ENCODE measurements at places on chromosomes 12 and 14.

GRCh38 chr14:54975856-54976255 is 51.0 kb downstream of the WDHD1 start:
- DNase-seq = peak; percentile 11

DNA sequence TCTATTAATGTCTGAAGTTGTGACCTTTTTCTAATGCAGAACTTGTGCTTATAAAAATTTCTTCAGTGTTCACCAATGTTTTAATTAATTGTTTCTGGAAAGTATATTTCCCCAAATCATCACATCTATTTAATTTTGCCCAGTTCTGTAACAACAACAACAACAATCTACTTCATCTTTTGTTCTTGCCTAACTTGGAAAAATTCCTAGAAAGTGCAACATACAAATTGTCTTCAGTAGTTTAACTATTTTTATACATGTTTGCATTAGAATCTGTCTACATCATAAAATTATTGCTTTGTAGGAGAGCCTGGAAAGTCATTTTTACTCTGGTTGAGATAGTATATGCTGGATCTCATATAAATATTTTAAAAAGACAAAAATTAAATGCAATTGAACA is 38.5 kb downstream of the CCER1 start:
- no peak for DNase-seq

DNA sequence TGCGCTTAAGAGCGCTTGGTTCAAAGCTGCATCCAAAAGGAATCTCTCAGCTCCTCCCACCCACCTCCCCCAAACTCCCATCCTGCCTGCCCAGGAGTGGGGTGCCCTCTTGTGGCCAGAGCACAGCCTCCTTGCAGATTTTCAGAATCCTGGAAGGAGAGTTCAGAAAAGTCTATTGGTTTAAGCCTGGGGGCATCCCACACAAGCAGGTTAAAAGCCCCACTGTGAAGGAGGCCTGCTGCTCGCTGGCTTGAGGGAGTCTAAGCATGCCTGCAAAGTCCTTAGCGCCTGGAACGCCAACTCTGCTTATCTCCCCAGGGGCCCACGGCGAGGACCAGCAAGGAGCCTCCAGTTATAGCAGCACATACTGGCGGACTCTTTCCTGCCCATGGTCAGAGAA is 297.1 kb downstream of the KSR2 start:
- DNase-seq = no peak

DNA sequence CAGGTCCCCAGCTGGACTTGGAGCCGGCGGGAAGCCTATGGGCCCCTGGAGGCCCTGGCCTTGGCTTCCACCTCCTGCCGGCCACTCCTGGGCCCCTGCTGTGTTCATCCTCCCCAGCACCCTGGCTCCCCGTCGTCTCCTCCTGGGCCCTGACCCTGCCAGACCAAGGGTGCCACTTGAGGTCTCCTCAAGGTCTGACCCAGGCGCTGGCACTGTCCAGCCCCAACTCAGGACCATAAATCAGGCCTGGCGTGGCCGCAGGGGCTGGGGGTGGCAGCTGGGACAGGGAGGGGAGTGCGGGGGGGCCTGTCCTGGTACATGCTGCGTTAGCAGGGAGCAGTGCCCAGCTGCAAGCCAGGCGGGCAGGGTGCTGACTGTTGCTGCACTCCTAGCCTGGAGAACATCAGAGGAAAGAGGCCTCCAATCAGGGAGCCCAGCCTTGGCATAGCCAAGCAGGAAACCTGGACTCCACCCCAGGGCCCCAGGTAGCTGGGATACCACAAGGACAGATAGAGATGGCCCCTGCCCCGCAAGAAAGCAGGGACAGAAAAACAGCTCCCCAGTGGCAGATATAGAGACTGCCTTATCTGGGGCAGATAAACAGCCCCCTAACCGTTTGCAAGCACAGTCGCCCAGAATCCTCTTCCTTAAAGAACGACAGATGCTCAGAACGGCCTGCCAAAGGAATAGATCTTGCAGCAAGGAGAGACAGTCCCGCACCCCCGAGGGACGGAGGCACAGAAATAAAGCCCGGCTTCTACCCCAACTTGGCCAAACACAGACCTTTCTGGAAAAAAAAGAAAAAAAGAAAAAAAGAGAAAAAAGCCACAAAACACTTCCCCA is 6.5 kb upstream of the ATG101 start:
- no peak for DNase-seq

- peak; percentile 81 for DNase-seq
These were observed 417.3 kb downstream of the SNAPC1 start for GRCh38 chr14:62179367-62180018.

GRCh38 chr12:5524116-5524768 is 92.3 kb downstream of the NTF3 start:
- DNase-seq = no peak

GRCh38 chr12:47413806-47414205 is 292.0 kb downstream of the RPAP3 start:
- DNase-seq = no peak

- DNase-seq = no peak
These were observed 7.2 kb upstream of the MYL2 start for GRCh38 chr12:110927546-110927945.

DNA sequence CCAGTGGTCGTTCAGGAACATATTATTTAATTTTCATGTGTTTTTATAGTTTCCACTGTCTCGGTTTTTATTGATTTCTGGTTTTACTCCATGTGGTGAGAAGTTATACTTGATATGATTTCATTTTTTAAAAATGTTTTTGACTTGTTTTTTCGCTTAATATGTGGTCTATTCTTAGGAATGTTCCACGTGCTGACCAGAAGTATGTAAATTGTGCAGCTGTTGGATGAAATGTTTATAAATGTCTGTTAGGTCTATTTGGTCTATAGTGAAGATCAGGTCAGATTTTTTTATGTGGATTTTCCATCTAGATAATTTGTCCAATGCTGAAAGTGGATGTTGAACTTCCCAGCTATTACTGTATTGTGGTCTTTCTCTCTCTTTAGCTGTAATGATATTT is 433.8 kb upstream of the MIS18BP1 start:
- DNase-seq = no peak

DNA sequence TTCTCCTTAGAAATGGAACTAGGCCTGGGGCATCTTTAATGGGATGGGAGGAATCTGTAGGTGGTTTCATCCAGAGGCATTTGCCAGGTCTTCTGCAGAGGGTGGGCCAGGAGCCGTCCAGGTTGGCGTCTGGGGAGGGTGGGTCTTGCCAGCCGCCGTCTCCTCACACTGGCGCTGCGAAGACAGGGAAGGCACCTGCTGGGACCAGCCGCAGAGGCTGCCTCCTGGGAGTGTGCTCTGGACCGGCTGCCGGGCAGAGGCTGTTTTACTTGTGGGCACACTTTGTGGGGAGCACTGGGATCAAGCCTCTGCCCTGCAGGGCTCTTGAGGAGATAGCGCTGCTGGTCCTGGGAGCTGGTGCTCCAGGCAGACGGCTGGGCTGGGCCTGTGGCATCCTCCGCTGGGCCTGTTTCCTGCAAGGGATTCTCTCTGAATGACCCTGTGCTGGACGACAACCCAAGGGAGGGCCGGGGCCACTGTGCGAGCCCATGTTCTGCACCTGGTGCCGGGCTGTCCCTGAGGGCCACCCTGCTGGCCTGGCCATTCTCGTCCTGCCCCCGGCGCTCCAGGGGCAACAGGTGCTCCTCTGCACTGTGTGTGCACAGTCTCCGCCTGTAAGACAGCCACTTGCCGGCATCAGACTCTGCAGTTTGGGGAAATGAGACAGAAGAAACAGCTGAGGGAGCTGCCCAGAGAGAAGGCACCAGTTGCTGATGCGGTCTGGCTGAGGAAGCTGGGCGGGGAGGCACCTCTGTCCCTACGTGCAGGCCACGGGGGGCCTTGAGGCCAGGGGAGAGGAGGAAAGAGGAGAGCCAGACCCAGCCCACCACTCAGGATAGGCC is 10.0 kb upstream of the TEX22 start:
- DNase-seq = no peak
